ENCODE measurements at places on chromosomes 3 and 15. TPM values are rescaled to one million over a fixed set of nuclear protein-coding genes. Genes with fewer than 3 reads are reported as not detected.

The CX3CR1 gene
- total RNA-seq, result 15.3 TPM

The SUCNR1 gene
- 0.22 TPM for total RNA-seq

The GOLIM4 gene
- 79.1 TPM for total RNA-seq

The KNG1 gene
- total RNA-seq, result not detected

DNA sequence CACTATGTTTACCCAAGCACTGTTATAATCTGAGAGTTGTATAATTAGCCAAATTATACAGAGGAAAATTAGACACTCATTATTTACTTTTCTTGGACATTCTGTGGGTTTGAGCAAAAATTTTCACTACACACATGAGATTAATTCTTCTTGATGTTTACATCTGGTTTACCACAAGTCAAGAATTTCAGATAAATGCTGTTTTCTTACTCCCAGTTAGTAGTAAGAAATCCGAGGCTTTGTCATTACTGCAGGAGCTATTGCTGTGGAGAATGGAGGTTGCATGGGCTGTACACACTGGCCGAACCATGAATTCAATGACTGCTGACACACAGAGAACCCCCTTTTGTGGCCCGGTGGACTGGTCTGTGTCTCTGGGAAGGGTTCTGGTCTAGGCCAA lies 207.7 kb upstream of the CFAP20DC start:
- H3K4me3 ChIP-seq, result no peak overlapping the region
- H3K27me3 ChIP-seq, result no peaks in the 10 kb centered on the region
- H3K36me3 ChIP-seq, result no peaks in the 10 kb centered on the region
- no peaks in the 10 kb centered on the region for H3K4me1 ChIP-seq
- no peak for DNase-seq

- no peak overlapping the region for H3K27ac ChIP-seq
- no peaks in the 10 kb centered on the region for H3K27me3 ChIP-seq
- DNase-seq, result no peak
- no peaks in the 10 kb centered on the region for H3K4me1 ChIP-seq
Measured at GRCh38 chr3:65177960-65178376, 490.2 kb upstream of the ADAMTS9 start.

- H3K4me1 ChIP-seq, result no peaks in the 10 kb centered on the region
- H3K36me3 ChIP-seq, result no peaks in the 10 kb centered on the region
- H3K27ac ChIP-seq, result no peak overlapping the region
- H3K27me3 ChIP-seq, result no peaks in the 10 kb centered on the region
Measured at GRCh38 chr3:191076903-191077552, 122.0 kb upstream of the OSTN start.

- peaks cover 13% of the 10 kb centered on the region for H3K4me1 ChIP-seq
- DNase-seq, result no peak
- no peak overlapping the region for H3K4me3 ChIP-seq
- no peaks in the 10 kb centered on the region for H3K27me3 ChIP-seq
Measured at GRCh38 chr3:45976191-45977091, 19.2 kb downstream of the FYCO1 start.

DNA sequence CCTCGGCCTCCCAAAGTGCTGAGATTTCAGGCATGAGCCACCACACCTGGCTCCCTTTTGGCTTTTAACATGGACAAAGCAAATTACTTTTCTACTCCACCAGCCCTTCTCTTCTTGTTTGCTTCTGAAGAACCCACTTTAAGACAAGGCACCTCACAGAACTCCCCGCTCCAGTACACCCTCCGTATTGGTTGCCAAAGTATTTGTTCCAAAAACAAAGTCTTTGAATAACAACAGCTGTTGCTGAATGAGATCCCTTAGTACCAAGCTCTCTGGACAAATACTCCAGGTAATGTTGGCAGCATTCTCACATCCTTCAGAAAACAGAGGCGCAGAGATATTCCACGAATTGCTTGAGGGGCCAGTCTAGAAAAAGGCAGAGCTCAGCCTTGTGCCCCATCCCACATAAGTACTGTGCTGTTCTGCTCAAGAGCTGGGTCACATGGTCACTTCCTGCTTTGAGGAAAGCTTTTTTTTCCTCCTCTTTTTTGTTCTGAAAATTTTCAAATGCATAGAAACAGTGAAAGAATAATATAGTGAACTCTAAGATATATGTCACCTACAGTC lies 7.3 kb upstream of the CHCHD6 start:
- H3K27ac ChIP-seq, result no peak overlapping the region
- no peak overlapping the region for H3K4me3 ChIP-seq
- no peaks in the 10 kb centered on the region for H3K27me3 ChIP-seq
- H3K4me1 ChIP-seq, result peaks cover 4% of the 10 kb centered on the region

GRCh38 chr3:183202004-183202722 lies 39.6 kb upstream of the LAMP3 start:
- no peak for DNase-seq
- H3K36me3 ChIP-seq, result no peaks in the 10 kb centered on the region
- no peak overlapping the region for H3K4me3 ChIP-seq
- H3K4me1 ChIP-seq, result no peaks in the 10 kb centered on the region
- H3K27ac ChIP-seq, result no peak overlapping the region

DNA sequence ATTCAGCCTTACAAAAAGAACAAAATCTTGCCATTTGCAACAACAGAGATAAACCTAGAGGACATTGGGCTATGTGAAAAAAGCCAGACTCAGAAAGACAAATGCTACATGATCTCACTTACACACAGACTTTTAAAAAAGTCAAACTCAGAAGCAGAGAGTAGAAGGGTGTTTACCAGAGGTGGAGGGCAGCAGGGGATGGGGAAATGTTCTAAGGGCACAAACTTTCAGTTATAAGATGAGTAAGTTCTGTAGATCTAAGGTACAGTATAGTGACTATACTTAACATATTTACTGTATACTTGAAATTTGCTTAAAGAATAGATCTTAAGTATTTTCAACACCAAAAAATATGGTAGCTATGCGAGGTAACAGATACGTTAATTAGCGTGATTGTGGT lies 3.0 kb downstream of the MYEF2 start:
- no peak overlapping the region for H3K4me3 ChIP-seq
- no peak overlapping the region for H3K27ac ChIP-seq
- no peaks in the 10 kb centered on the region for H3K36me3 ChIP-seq
- H3K4me1 ChIP-seq, result peaks cover 13% of the 10 kb centered on the region
- no peaks in the 10 kb centered on the region for H3K27me3 ChIP-seq
- no peak for DNase-seq
